Stimulated activated CD8-positive, alpha-beta memory T cell treated with anti-CD3 and anti-CD28 coated beads, Interleukin-7, amount 100 ng/mL, for 1 hour (primary cell): ENCODE measurements at places on chromosomes 3 and 15.

DNA sequence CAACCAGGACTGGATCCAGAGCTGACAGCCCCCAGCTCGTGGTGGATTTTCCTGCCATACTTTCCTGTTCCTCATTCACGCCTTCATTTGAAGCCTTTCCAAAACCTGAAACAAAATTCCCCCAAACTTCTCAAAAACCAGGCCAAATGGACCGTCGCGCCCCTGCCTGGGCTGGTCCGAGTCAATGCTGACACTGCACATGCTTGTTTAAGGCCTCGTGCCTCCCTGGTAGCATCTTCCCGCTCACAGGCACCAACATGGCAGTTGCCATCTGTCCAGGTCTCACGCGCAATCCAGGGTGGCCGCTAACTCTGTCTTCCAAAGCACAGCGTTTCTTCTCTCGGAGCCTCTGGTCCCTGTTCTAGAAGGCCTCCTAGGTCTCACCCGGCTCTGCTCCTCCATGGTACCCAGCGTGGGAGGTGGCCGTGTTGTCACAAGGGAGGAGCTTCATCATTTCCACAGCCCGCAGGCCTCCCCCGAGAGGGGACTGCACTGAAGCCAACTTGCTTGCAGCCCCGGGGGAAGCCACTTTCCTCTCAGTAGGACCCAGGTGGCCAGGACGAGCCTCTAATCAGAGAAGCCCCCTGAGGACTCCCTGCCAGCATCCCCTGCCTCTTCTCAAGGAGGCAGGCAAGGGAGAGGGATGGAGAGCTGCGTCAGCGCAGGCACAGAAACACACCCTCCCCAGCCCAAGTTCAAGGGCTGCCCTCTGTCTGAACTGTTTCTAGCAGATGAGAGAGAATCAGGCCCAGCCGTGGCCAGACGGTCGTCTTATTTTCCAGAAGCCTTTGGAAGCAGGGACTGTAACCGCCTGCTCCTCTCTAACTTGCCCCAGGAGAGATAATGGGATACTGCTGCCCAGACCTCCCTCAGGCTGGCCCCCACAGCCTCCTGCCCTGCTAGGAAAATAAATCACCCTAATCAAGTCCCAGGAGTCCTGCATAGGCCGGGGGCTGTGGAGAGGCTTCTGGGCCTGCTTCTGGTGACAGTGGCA lies 152.8 kb upstream of the TLE3 start:
- DNase-seq: no peak

- no peak for DNase-seq
These were observed 26.1 kb downstream of the KCNMB2 start for GRCh38 chr3:178562143-178562946.

DNA sequence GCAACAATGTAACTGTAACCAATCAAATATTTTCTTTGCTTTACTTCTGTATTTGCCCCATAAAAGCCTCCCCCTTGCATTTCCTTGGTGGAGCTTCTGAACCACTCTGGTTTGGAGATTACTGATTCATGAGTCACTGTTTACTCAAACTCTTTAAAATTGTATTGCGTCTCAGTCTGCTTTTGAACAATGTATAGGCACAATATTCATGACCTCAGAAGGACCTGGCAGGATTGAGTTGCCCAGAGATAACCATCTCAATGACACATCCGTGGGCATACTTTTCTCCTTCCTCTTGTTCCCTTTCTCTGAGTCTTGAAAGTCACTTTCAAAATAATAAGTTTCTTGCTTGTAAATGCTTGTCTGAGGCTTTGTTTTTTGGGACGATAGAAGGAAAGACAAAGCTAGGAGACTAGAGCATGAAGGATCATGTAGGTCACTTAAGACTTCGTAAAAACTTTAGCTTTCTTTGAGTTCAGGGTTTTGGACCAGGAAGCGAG lies 57.1 kb upstream of the POU1F1 start:
- no peak for DNase-seq

GRCh38 chr3:70233112-70233511 lies 79.3 kb downstream of the MDFIC2 start:
- DNase-seq: no peak

DNA sequence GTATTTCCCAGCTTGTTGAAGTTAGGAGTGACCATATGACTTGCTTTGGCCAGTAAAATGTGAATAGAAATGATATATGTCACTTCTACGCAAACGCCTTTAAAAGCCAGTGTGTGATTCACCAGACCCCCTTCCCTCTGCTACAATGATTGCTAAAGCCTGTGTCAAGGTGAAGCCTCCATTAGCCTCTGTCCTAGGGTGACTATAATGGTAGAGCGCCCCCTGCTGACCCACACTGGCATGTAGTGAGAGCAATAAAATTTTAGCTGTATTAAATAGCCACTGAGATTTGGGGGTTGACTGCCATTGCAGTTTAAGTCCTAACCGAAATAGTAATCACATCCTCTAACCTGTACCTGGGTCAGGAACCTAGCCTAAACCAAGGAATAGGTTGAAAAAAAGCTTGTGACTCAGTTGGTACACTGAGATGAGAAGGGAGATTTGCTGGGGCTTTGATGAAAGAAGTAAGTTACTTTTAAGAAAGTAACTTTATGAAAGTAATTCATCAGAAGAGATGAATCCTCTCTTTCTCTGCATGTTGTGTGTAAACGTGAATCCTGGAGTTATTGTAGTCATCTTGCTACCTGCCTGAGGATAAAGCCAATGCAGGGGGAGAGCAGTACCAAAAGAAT lies 52.6 kb downstream of the GTF2E1 start:
- peak; percentile 53 for DNase-seq

- no peak for DNase-seq
These were observed 385.8 kb upstream of the CNTN6 start for GRCh38 chr3:707041-707440.

DNA sequence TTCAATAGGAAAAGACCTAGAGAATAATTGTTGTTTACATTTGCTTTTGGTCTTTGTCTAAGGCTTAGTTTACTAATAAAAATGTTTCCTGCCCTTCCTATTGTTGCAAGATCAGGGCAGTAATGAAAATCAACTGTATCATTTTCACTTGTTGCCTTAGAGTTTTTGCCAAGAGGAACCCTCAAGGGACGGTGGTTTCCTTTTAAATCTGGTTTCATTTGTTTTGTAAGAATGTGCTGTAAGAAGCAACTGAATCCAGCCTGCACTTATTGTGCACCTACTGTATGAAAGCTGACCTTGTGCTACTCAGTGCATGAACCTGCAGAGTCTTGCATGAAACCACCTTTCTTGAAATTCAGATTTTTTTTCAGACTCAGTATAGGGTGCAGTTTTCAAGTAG lies 5.3 kb downstream of the IGF1R start:
- no peak for DNase-seq

GRCh38 chr3:173902871-173903270 lies 505.3 kb downstream of the NLGN1 start:
- no peak for DNase-seq

- no peak for DNase-seq
These were observed 63.1 kb upstream of the TBC1D5 start for GRCh38 chr3:17805461-17805940.

DNA sequence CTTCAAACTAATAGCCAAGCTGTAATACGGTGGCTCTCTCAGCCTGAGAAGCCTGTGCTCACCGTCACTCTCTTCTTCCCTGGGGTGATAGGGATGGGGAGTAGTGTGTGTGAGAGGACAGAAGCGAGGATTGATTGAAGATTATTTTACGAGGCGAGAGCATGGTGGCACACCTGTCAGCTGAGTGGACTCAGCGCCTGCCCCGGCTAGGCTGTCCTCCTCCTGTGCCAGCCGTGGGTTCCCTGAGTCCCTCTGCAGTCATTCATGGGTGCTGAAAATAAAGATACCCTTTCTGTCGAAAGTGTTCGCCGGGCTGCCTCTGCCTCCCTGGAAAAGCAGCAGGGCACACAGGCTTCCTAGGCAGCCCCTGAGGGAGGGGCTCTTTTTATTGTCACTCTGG lies 124.1 kb downstream of the PGPEP1L start:
- no peak for DNase-seq

DNA sequence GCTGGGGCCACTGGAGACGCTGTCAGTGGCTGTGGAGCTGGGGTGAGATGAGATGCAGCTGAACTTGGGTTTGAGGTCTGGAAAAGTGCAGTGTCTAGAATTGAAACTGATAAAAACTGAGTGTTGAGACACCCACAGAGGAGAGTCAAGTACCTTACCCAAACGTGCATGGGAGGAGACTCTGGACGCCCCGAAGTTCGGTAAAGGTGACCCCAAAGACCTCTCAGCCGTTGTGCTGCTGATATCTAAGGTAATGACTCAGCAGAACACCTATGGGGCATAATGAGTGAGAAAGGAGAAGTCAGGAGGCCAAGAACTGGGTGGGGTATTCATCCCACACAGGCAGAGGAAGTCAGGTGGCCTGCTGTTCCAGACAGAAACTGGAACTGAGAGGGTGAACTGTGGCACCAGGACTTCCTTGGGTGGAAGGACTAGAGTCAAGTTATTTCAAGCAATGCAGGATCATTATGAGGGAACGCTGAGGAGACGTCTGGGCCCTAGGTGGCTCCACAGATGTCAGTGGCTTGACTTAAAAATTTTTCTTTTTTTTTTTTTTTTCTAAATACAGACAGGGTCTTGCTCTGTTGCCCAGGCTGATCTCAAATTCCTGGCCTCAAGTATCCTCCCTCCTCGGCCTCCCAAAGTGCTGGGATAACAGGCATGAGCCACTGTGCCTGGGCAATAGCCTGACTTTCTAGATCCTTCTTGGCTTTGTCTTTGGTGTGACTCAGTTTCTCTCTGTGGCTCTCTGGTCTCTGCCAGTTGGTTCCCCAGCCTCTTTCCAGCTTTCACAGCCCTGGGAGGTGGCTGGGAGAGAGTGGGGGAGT lies 67.6 kb upstream of the GCNT3 start:
- DNase-seq: no peak

- DNase-seq: no peak
These were observed 12.7 kb upstream of the CLDN16 start for GRCh38 chr3:190375246-190375645.

DNA sequence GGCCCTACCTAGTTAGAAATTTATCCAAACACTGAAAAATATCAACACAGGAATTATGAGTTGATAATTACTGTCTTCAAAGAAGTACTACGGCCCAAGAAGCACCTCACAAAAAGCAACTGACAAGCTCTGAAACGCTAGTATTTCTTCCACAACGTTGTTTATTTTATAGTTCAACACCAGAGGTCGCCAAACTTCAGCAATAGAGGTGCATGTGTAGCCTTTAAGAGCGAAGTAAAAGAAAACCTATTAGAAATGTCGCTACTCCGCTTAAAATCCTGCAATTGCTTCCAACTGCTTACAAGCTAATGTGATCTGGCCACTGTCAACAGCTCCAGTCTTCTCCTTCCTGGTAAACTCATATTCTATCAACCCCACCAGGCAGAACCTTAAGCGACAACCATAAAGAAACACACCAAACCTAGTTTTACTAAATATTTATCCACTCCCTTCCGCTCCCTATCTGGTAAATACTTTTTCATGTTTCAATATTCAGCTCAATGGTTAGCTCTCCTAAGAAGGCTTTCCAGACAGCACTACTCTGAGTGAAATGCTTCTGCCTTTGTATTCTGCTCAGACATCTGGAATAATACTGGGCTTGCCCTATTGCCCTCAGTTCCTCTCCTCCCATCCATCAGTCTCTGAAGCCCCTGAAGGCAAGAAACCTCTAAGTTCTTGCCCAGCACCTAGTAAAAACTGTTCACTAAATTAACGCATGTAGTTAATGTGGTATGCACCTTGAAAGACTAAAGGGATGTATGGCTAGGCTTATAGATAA lies 110.2 kb downstream of the NR1I2 start:
- peak; percentile 9 for DNase-seq

- no peak for DNase-seq
These were observed 103.0 kb upstream of the SLC24A5 start for GRCh38 chr15:48017747-48018146.

DNA sequence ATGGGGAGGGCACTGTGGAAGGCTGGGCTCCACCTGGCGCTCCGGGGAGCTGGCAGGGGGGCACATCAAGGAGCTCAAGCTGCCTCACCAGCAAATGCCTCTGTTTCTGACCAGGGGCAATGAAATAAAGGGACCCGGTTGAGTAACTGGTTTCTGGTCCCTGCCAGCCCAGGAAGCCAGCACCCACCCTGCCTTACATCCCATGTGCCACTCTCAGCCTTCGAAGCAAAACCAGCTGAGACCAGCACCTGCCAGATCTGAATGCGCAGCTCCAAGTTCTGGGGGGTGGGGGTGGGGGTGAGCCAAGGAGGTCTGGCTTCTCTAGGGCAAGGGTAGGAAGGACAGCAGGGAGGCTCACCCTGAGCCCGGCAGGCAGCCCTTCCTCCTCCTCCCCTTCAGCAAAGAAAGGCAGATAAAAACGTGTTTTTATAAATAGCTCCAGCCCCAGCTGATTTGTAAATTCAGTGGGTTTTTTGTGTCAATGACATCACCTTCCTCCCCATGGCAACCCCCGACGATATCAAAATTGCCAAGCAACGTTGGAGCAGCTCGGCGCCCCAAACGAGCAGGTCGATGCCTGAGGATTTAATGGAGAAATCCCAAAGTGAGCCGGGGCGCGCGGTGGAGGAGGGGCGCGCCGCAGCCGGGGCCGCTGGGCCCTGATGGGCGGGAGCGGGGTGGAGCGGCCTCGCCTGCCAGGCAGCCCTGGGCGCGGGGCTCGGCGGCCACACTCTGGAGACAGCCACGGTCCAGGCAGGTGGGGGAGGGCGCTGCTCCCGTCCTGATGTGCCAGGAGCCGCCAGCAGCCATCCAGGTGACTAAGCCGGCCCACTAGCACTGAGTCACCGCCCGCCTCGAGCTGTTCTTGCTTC lies at the start of gene PAK6:
Gene PAK6 (plus strand): TSS at position 532 of the 872 bp plus-strand sequence. CDS start 25,723 bp downstream, outside the sequence.
- no peak for DNase-seq

DNA sequence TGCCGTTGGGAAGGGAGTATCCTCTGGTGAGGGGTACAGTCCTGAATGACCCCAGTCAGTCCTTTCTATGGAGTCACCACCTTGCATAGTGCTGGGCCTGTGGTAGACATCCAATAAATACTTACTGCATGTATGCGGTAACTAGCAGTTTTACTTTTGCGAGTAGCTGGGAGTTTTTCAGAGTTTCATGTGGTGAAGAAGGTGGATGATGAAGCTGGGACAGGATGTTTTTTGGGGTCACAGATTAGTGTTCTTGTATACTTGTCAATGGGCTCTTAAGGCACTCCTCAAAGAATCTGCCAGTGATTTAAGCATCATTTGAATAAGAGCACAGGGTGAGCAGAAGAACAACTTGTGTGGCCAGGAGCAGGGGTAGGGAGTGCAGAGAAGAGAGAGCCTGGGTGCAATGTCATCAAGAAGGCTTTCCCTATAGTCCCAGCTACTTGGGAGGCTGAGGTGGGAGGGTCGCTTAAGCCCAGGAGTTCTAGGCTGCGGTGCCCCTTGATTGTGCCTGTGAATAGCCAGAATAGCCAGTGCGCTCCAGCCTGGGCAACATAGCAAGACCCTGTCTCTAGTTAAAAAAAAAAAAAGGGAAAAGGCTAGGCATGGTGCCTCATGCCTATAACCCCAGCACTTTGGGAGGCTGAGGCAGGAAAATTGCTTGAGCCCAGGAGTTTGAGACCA lies 22.1 kb downstream of the PPCDC start:
- no peak for DNase-seq

GRCh38 chr3:52216585-52217408 lies 8.6 kb downstream of the TLR9 start:
- no peak for DNase-seq
